ENCODE measurements at places on chromosomes 1 and 21. TPM values are rescaled to one million over a fixed set of nuclear protein-coding genes. Genes with fewer than 3 reads are reported as not detected.

GRCh38 chr21:31282095-31282709 is 61.9 kb downstream of the TIAM1 start:
- peak overlapping the region; percentile 39 for H3K27ac ChIP-seq
- peaks cover 34% of the 10 kb centered on the region for H3K4me1 ChIP-seq
- H3K27me3 ChIP-seq, result no peaks in the 10 kb centered on the region
- peak; percentile 87 for DNase-seq

DNA sequence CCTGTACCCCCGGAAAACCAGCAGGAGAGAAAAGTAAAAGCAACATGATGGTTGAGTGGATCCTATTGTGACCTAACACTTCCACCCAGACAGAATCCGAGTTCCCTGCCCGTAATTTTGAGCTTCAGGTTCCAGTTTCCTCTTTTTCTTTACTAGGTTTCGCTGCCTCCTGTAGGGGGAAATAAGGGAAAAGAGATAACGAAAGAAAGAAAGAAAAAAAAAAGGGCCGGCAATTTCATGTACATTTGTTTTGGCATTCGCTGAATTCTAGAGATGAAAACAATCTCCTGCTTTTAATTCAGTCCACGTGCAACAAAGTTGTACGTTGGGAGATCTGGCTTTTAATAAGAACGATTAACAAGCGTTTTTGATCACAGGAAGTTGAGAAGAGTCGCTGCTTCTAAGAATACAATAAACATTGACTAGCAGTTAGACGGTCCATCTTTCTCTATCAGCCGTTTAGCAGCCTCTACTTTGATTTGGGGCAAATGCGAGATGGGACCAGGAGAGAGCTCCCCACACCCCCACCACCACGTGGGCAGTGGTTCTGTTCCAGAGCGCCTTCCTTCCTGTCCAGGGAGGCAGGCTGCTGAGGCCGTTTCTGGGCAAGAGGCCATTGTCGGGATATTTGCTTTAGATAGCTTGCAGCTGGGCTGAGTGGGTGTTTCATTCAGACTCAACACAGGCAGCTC is 155.9 kb upstream of the RUNX1 start:
- H3K27ac ChIP-seq, result peak overlapping the region; percentile 64
- peaks cover 51% of the 10 kb centered on the region for H3K4me1 ChIP-seq
- no peaks in the 10 kb centered on the region for H3K27me3 ChIP-seq
- H3K4me3 ChIP-seq, result no peak overlapping the region
- no peaks in the 10 kb centered on the region for H3K36me3 ChIP-seq

TNFRSF1B gene
- total RNA-seq, result 11.2 TPM

GRCh38 chr1:212496682-212497081 is 64.0 kb downstream of the NENF start:
- no peaks in the 10 kb centered on the region for H3K36me3 ChIP-seq
- H3K27me3 ChIP-seq, result peaks cover 4% of the 10 kb centered on the region
- DNase-seq, result no peak
- H3K4me1 ChIP-seq, result peaks cover 11% of the 10 kb centered on the region

Data from osteoblast (primary cell).